ENCODE measurements at places on chromosomes 16 and 17. TPM values are rescaled to one million over a fixed set of nuclear protein-coding genes. Genes with fewer than 3 reads are reported as not detected.

- H3K27ac ChIP-seq, result peak overlapping the region; percentile 31
- H3K36me3 ChIP-seq, result peaks cover 19% of the 10 kb centered on the region
- no peak overlapping the region for H3K4me3 ChIP-seq
- H3K4me1 ChIP-seq, result peaks cover 78% of the 10 kb centered on the region
- DNase-seq, result no peak
Observed at GRCh38 chr16:89313583-89313982, 96.1 kb downstream of the ZNF778 start.

DNA sequence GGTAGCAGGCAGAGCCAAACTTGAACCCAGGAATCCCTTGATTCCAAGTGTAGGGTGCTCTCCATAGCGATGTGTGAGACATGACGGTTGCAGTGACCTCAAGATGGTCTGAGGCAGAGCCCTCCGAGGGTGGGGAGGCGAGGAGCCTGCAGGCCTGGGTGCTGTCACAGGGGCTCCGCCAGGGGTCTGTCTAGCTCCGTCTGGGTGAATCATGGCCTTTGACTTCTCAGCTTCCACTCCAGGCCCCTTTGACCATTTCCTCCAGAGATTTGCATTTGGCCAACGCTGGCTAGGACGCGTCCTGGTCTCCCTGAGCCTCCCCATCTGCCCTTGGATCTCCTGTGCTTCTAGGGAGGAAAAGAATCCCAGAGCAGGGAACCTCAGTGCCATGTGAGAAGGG, 104.6 kb downstream of the RAP1GAP2 start:
- no peak overlapping the region for H3K4me3 ChIP-seq
- DNase-seq, result no peak
- H3K27ac ChIP-seq, result no peak overlapping the region
- H3K4me1 ChIP-seq, result peaks cover 5% of the 10 kb centered on the region

Gene HSF5
- total RNA-seq, result not detected

- H3K27ac ChIP-seq, result no peak overlapping the region
- H3K27me3 ChIP-seq, result no peaks in the 10 kb centered on the region
- no peak overlapping the region for H3K4me3 ChIP-seq
- DNase-seq, result peak; percentile 51
Observed at GRCh38 chr17:50683434-50684287, 24.1 kb downstream of the ANKRD40 start.

GRCh38 chr17:10050597-10051101, 145.6 kb upstream of the RCVRN start:
- peaks cover 37% of the 10 kb centered on the region for H3K4me1 ChIP-seq
- H3K27me3 ChIP-seq, result no peaks in the 10 kb centered on the region
- no peaks in the 10 kb centered on the region for H3K36me3 ChIP-seq
- H3K4me3 ChIP-seq, result no peak overlapping the region
- no peak for DNase-seq

GRCh38 chr16:84827131-84827574, 7.4 kb downstream of the CRISPLD2 start:
- H3K4me3 ChIP-seq, result no peak overlapping the region
- peak overlapping the region; percentile 75 for H3K27ac ChIP-seq
- no peak for DNase-seq
- no peaks in the 10 kb centered on the region for H3K36me3 ChIP-seq
- H3K4me1 ChIP-seq, result peaks cover 54% of the 10 kb centered on the region
